ENCODE measurements at places on chromosomes 11 and 22.

GRCh38 chr11:101584129-101584515 lies 315 bp upstream of the TRPC6 start:
- DNase-seq, result no peak

DNA sequence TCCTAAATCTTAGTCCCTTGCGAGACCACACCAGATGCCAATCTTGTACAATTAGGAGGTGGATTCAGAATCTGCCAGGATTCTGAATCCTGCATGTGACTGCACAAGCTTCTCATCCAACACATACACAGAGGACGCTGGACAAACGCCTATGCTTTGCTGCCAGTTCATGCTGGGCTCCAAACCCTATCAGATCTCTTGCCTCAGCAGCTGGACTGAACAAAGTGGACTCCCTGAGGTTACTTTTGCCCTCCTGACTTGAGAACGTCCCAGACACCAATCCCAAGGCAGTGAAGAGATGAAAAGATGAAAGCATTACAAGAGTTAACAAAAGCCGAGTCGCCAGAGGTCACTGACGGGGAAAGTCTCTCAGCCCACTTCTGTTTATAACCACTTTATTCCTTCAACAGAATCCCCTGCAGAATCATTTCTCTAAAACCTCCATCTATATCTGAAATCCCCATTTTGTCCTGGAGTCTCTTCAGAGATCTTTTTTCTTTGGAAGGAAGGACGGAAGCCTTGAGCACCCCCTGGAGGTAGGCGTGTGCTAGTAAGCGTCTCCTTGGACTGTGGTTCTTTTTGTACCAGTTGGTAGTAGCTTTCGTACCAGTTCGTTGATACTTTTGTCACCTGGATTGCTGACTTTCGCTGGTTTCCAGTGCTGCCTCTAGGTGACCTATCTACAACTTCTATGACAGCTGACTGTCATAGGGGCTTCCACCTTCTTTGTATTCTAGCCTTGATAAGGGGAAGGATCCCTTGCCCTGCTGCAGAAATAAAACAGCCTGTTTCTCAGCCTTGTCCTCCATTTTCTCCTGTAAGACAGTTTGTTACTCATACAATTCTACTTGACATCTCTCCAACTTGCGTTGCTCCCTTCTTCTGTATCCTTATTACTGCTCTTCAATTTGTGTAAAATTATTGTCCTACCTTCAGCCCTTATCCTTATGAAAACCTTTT lies 26.1 kb upstream of the EED start:
- DNase-seq, result peak; percentile 71

- no peak for DNase-seq
These were observed 227.7 kb upstream of the ANO5 start for GRCh38 chr11:21965221-21965620.

GRCh38 chr22:25084405-25085107 lies 115.1 kb upstream of the CRYBB3 start:
- DNase-seq, result no peak

GRCh38 chr11:47175746-47176327 lies 842 bp downstream of the ARFGAP2 start:
- DNase-seq, result no peak

DNA sequence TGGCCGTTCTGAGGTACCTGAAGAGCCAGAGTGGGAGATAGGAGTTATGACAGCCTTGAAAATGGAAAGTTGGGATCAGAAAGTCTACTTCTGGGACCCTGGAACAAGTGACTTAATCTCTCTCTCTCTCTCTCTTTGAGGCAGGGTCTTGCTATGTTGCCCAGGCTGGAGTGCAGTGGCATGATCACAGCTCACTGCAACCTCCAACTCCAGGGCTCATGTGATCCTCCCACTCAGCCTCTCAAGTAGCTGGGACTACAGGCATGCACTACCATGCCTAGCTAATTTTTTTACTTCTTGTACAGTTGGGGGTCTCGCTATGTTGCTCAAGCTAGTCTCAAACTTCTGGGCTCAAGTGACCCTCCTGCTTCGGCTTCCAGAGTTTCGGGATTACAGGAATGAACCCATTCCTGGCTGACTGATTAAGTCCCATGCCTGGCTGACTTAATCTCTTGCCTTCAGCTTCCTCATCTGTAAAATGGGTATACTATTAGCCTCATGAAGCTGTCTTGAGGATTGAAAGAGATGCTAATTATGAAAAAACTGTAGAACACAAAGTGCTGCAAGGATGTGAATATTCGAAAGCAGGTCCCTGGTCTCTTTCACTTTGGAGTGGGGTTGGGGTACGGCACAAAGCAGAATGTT lies 87.7 kb downstream of the UBASH3B start:
- no peak for DNase-seq

- no peak for DNase-seq
These were observed 42.1 kb upstream of the GNB1L start for GRCh38 chr22:19896665-19897355.

- no peak for DNase-seq
These were observed 369.3 kb upstream of the SYN3 start for GRCh38 chr22:33427461-33427860.

GRCh38 chr11:95299078-95299679 lies 68.2 kb upstream of the SESN3 start:
- no peak for DNase-seq

DNA sequence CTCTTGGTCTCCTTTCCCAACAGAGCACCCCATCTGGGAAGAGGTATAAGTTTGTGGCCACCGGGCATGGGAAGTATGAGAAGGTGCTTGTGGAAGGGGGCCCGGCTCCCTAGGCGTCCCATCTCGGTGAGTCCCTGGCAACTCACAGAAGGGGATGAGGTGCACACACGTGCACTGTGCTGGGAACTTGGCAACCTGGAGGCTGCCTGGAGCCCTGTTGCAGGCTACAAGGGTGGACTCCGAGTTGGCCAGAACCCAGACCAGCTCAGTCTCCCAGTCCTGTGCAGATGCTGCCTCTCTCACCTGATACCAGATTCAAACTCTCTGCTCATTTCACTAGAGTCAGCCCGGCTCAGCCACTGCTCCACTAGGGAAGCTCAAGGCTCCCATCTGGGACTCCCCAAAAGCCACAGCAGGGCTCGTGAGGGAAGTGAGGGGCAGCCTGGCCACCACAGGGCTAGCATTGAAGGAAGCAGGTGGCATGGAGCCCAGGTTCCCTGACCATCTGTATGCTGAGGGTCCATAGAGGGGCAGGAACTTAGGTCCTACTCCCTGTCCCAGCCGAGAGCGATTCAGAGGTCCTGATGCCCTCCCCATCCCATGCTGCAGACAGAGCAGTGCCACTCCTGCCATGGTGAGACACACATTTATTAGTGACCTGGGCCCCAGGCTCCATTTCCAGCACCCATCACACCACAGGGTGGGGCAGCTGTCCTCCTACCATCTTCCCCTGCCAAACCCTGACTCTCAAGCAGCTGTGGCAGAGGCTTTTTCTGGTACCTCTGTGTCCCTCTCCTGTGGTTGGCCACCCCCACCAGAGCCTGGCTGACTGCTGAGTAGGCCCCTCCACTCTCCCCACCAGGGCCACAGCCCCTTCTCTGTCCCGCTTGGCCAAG lies 4.0 kb downstream of the PRR33 start:
- no peak for DNase-seq
